ENCODE measurements at places on chromosomes 1 and 21.
A peak's percentile ranks its signal among the peaks of the same experiment; 100 is the strongest.

GRCh38 chr1:5707566-5708345, 284.5 kb downstream of the NPHP4 start:
- no peak for DNase-seq

- DNase-seq: peak; percentile 65
Observed at GRCh38 chr1:27416387-27417111, 24.1 kb downstream of the GPR3 start.

DNA sequence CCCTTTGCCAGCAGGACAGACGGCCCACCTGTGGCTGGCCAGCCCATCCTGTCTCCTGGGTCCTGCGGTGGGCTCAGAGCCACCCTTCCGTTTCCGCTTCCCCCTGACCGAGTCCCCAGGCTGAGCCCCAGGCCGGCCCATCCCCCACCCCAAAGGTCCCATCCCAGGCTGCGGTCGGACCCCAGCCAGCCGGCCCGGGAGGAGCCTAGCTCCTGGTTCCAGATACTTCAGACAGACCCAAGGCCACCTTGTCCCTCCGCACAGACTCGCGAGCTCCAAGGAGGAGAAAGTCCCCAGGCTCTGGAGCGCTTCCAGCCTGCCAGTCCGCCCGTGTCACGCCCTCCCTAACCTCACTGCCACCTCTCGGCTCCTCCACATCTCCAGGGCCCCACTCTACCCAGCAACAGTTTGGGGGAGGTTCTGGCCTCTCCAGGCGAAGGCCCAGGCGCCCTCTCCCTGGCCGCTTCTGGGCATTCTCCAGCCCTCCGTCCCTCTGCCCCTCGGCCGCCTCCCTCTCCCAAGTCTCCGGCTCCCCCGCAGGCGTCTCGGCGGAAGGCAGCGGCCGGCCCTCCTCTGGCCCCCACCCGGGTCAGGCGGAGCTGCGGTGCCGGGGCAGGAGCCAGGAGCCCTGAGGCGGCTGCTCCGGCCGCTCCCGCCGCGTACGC, 835 bp downstream of the LRRN2 start:
- no peak for DNase-seq

GRCh38 chr1:42983253-42983652, 24.6 kb upstream of the SLC2A1 start:
- no peak for DNase-seq

GRCh38 chr1:166083887-166084286, 82.9 kb downstream of the FAM78B start:
- no peak for DNase-seq

DNA sequence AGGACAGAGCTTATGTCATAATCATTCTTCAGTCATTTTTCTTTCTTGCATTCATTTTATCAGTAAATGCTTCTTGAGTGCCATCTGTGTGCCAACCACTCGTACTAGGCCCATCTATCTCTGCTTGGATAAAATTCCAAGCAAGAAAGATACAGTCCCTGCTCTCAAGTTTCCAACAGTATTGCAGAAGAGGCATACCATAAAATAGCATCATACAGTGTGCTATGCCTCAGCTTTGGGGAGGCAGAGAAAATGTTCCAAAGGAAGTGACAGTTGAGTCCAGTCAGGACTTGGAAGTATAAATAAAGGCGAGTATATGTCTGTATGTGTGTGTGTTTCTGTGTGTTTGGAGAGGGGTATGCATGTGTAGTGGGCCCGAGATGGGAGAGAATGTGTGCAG, 113.4 kb upstream of the HOOK1 start:
- DNase-seq: no peak

- no peak for DNase-seq
Observed at GRCh38 chr1:64236541-64236954, 33.1 kb downstream of the UBE2U start.

- DNase-seq: no peak
Observed at GRCh38 chr1:32755098-32755809, 52.7 kb upstream of the SYNC start.

- DNase-seq: no peak
Observed at GRCh38 chr1:178648151-178648550, 76.9 kb upstream of the RALGPS2 start.

DNA sequence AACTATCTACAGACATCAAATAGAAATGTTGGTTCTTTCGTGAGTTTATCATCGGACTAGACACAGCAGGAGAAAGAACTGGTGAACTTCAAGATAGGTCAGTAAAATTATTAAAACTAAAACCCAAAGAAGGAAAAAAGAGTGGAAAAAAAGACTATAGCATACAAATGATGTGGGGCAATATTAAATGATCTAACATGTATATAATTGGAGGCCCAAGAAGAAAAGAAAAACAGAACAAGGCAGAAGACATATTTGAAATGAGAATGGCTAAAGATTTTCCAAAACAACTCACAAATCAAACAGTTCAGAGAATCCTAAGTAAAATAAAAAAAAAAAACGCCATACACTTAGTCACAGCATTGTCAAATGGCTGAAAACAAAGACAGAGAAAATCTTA, 101.8 kb downstream of the PCNX2 start:
- DNase-seq: no peak

DNA sequence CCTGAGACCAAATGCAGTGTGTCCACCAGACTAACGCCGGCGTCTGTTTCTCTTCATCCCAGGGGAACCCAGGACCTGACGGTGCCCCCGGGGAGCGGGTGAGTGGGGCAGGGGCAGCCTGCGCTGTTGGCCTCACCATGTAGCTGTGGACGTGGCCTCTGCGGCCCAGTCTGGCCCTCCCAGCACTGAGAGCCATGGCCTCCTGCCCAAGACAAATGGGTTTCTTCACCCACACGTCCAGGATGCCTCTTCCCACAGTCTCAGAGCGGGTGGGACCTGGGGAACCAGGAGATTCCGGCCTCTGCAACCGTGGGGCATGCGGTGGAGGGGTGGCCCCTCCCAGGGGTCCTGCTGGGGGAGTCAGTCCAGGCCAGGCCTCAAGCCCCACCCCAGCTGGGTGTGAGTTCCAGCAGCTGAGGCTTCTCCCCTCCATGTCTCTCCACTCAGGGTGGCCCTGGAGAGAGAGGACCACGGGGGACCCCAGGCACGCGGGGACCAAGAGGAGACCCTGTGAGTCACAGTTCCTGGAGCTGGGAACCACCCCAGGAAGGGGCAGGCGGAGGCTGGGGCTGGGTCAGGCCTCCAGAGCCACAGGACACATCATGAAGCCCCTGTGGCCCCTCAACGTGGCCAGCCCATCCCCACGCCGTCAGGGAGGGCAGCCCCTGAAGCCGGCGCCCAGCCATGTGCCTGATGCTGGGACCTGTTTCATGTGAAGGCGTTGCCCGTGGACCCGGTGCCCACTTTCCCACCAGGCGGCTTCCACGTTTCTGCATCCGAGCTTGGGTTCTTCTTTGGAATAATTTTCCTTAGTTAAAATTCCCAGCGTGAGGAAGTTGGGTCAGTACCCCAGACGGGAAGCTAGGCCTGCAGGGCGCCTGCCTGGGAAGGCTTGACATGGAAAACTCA, 11.0 kb downstream of the COL6A1 start:
- peak; percentile 4 for DNase-seq

DNA sequence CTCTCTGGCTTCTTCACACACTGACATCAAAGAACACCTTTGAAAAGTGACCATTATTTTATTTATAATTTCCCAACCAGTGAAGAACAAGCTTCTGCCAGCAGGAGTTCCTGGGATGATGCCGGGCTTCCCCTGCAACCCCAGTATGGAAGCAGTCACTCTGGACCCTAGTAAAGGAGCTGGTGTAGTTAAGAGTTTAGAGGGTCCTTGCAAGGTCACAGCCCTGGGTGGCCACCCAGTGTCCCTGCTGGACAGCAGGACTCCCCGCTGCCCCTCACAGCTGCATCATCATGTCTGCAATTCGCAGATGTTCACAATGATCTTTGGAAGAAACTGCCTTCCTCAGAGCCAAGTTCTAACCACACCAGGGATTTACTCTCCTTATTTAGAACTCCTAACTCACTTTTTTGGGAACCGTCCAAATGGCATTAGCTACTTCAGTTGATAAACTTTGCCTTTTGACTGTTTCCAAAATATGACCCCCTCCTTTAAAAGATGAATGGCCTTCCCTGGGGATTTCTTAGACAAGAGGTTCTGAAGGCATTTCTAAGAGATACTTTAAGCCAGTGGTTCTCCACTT, 90.6 kb downstream of the HIVEP3 start:
- DNase-seq: no peak

GRCh38 chr1:106120789-106121188, 935.7 kb upstream of the PRMT6 start:
- DNase-seq: no peak

DNA sequence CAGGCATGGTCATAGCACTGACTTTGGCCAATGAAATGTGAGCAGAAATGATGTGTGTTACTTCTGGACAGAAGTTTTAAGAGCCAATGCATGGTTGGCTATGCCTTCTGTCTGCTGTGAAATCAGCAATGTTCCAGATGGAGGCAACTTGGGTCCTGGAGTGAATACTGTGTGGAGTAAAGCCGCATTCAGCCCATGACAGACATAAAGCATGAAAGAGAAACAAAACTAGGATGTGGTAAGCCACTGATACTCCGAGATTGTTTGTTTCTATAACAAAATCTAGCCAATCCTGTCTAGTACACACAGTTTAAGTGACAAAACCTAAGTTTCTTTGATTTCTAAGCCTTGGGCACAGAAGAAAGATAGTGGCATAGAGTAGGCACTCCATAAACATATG, 47.1 kb upstream of the ARHGAP29 start:
- no peak for DNase-seq

- no peak for DNase-seq
Observed at GRCh38 chr1:81006502-81006901, 794.2 kb upstream of the ADGRL2 start.

DNA sequence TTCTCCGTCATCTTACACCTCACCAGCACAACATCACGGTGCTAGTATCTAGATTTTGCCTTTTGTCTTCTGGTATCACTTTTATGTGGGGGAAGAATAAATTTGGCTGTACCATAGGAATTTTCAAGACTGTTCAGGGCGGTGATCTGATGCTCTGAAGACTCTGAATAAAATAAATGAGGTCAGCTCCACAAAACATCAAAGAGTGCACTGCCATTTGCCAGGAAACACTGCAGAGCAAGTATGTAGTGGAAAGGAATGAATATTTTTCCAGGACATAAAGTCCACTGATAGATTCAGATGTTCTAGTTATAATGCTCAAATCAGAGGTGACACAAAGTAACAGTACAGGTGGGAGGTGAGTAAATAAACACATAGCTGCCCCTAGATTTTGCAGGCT, 56.3 kb downstream of the ZP4 start:
- no peak for DNase-seq

DNA sequence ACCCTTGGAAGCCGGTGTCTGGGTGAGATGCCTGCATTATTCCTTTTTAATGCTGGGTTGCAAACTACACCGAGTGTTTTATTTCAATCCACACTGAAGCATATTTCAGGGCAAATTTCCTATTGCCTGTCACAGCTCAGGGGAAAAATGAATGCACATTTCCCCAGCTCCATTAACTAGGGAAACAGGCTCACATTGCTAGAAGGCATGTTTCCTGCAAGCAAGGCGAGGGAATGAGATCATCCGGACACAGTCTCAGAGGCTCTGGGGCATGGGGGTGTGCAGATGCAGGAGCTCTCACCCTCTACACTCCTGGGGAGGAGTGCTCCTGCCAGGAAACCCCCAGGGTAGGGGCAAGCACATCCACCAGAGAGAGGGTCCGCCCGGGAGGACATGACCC, 24.6 kb downstream of the SYT2 start:
- DNase-seq: no peak

GRCh38 chr1:231194843-231195516, 33.1 kb downstream of the TRIM67 start:
- DNase-seq: no peak

GRCh38 chr1:158113759-158114127, 67.0 kb upstream of the CD1D start:
- DNase-seq: no peak

DNA sequence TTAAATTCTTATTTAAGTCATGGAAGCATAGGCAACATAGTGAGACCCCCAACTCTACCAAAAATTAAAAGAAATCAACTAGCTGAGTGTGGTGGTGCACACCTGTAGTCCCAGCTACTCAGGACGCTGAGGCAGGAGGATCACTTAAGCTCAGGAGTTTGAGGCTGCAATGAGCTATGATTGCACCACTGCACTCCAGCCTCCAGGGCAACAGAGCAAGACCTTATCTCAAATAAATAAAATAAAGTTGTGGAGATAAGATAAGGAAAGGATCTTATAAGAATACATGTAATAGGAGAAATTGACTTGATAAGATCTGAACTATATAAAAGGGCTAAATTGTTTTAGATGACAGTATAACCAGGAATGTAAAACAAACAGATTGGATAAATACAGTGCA, 2.3 kb upstream of the BATF3 start:
- DNase-seq: no peak

DNA sequence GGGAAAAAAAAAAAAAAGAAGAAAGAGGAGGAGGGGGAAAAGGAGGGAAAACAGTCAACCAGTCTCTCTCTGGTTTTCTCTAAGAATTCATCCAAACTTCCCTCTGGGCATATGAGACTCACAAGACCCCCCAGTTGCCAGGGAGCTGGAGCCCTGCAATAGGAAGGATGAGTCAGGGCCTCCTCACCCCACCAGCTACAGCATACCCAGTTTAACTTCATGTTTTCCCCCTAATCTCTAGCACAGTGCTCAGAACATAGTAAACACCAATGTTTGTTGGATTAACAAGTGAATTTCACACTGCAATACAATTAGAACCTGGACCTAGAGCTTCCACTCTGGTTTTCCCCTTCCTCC, 7.8 kb downstream of the F11R start:
- DNase-seq: no peak

GRCh38 chr1:10516925-10517676, 42.4 kb downstream of the PEX14 start:
- DNase-seq: no peak

- DNase-seq: no peak
Observed at GRCh38 chr1:199758626-199759255, 268.8 kb upstream of the NR5A2 start.

DNA sequence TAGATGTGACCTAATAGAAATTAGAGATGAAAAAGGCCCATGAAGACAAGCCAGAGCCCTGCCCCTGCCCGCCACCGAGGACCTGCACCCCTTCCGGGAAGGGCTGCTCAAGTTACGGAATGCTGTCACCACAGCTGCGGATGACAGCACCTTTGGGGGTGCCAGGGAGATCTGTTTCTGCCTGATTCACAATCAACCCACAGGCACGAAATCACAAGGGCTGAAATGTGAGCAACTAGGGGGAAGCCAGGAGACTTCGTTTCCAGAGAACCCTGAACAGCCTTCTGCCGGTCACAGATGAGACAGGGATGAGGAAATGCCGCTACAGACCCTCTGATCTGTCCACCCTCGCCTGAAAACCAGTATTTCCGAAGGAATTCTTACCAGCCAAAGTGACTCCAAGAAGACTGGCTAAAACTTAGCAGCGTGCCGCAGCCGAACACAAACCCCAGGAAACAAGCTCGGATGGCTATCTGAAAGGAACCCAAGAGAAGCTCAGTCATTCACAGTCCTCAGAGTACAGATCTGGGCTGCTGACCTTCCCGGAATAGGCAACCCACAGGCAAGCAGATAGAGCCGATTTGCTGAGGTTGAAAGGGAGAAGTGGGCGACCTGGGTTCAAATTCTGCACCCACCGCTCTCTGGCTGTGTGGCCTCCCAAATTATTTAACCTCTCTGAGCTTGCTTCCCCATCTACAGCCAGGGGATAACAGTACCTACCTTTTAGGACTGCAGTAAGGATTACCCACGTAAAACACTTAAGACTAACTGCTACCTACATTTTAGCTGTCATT, 1.1 kb downstream of the ICMT start:
- no peak for DNase-seq

All from adrenal gland (tissue), 19 donors.